Epithelial cell of prostate (primary cell): ENCODE measurements at places on chromosomes 1 and 21.

DNA sequence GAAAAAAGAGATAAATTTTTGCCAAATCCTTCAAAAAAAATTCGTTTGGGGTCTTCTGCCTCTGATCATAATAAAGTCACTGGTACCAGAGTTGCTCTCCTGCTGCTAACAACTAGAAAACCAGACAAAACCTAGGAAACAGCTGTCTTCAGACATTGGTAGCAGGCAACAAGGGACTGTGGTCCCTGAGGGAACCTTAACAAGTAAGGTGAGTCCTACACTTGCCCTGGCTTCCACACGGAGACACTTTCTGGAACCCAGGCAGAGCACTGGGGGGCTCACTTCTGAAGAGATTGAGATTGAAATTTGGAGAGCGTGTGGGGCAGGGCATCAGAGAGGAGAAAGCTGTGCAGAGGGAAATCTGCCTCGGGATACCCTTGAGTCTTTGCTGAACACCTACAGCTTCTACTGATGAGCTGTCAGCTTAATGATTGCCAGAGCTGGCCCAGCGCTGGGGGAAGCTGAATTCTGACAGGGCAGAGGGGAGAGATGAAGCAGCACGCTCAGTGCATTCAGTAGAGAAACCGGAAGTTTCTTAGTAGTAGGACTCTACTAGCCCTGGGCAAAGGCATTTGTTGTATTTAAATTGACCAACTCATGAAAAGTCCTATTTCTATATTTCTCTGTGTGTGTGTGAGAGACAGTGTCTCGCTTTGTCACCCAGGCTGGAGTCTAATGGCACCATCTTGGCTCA is 18.5 kb upstream of the FAM89A start:
- DNase-seq: no peak

- no peak for DNase-seq
Measured at GRCh38 chr1:2970311-2971071, 50.8 kb upstream of the ACTRT2 start.

GRCh38 chr21:16310176-16310575 is 580.4 kb downstream of the USP25 start:
- no peak for DNase-seq

DNA sequence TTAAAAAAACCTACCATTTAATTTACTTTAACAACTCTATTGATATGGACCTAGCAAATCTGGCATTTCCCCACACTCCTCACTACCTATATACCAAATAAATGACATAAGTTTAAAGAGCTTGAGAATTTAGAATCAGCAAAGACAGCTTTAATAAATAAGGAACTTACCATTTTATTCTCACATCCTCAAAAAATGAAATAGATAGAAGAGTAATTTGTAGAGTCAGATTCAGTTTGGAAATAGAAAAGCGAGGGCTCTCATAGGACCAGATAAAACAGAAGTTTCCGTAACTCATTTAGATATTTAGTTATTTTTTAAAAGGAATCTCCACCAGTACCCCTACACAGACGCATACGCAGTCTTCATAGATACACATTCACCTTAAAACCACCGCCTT is 117.9 kb downstream of the RGS2 start:
- no peak for DNase-seq

- no peak for DNase-seq
Measured at GRCh38 chr1:235865565-235866204, 1.0 kb downstream of the LYST start.

DNA sequence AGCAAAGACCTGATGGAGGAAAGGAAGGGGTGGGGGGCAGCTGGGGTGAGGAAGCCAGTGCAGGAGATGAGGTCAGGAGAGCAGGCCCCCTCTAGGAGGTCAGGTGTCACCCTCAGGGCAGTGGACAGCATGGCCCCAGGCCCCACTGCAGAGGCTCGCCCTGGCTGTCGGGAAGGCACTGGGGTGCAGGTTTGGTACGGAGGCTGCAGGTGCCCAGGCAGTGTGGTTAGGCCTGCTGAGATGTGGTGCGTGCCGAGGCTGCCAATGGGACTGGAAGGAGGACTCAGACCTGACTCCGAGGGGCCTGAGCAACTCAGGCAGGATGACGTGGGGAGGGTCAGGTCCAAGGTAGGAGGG is 82.3 kb downstream of the PCBP3 start:
- no peak for DNase-seq

- DNase-seq: peak; percentile 3
Measured at GRCh38 chr1:78370779-78371482, 119.8 kb upstream of the PTGFR start.

DNA sequence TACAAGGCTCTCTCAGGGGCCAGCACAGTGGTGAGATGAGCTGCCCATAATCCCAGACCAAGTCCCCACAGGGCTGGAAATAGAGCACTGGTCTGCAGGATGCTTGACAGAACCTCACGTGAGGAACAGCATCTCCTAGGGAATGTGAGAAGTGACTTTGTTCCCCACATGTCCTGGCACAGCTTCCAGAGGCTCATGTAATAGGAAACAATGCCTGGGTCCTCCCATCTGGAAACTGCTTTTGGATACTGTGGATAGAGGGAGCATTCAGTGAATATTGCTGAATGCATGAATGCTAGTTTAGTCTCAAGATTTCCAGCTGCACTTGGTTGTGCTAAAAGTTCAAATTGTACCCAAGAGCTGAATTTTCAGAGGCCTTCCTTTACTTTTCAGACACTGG is 146.2 kb downstream of the TNR start:
- no peak for DNase-seq

DNA sequence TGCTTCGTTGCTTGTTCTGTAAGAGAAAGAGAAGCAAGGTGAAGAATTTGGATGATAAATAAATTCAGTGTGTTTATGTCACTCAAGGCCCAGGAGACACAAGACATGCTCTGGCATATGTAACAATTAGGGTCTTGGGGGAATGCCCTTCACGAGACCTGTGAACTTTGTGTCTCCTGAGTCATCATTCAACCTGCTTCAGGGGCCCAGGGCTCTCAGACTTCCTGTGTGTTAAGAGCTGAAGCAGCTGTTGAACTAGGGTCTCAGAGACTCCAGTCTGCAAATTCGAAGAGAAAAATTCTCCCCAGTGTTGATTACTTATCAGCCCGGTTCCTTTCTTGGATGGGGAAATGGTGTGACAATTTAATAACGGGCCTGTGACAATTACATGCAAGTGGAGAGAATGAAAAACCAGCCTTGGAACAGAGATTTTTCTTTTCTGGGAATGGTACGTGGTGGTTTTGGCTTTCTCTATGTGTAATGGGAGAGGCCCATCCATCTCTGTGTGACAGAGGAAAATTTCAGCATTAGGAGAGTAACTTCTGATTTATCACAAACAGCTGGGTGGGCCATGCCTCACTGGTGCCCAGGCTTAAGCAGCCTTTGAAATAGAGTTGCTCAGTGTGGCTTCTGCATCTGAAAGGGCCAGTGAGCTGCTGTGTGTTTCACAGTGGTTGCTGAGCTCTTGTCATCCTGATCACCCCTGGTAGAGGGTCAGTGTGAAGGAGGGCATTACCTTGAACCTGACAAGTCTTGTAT is 22.4 kb downstream of the HUNK start:
- DNase-seq: no peak

- DNase-seq: no peak
Measured at GRCh38 chr1:233652526-233652925, 38.6 kb downstream of the KCNK1 start.

GRCh38 chr21:20999659-21000058 is 1.4 kb downstream of the NCAM2 start:
- no peak for DNase-seq

DNA sequence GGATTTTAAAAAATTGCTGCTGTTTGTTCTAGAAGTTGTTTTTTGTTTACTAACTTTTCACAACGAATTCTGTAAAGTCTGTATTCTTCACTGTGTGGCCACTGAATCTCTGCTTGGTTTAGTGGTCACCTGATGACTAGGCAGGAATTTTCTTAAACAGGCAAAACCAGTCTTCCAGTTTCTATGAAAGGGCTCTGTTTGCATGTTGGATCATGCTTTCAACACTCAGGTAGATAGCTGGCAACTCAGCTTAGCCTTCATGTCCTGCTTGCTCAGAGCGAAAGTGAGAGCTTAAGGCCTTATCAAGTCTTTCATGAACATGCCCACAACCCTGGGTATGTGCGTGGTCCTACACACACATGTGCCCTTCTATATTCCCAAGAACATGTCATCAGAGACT is 52.4 kb upstream of the CCDC190 start:
- DNase-seq: peak; percentile 99

DNA sequence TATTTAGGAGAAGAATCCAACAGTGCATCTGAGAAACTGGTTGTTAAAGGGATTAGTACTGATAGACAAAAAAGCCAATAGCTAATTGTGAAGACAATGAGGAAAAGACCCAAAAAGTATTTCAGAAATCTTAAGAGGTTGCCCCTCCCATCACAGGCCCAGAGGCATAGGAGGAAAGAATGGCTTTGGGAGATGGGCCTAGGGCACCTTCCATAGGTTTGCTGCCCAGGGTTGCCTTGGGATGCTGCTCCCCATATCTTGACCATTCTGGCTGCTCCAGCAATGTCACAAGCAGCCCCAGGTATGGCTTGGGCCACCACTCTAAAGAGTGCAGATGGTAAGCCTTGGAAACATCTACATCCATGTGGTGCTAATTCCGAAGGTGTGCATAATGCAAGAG is 68.7 kb upstream of the CD5L start:
- no peak for DNase-seq

DNA sequence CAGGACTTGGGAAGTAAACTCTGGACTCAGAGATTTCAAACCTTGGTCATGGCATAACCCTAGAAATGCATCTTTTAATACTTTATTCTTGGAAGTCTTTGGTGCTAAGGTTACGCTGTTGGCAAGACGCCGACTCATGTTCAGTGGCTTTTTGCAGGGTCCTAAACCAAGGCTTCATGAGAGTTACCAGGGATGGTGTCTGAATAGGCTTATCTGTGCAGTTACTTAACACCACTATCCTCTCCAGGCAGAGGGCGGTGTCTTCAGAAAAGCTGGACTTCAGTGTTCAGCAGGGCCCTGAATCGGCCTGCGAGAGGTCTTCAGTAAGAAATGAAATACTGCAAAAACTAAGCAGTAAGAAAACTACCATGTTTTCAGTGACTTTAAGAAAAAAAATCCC is 58.3 kb downstream of the SIM2 start:
- DNase-seq: no peak

GRCh38 chr1:186535388-186536133 is 74.6 kb upstream of the PDC start:
- peak; percentile 64 for DNase-seq

GRCh38 chr1:67372136-67372535 is 58.1 kb downstream of the SERBP1 start:
- no peak for DNase-seq

- DNase-seq: peak; percentile 34
Measured at GRCh38 chr1:85134583-85135391, 66.0 kb downstream of the SYDE2 start.

DNA sequence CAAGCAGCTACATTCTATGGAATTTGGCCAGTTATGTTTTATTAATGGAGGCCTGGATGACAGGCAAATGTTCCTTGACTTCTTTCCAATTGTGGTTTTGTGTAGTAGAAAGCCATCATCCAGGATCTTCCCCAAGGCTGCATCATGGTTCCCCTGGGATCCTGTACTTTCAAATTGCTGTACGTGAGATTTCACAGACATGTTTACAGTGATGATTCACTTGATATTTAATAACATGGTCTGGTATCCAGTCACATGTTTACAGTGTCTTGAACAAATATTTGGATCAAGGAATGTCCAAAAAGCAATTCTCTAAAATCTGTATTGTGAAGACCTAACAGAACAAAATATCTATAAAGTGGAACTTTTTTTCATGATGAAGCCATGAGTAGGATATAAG is 68.3 kb upstream of the ST6GALNAC3 start:
- DNase-seq: no peak

GRCh38 chr1:200708769-200709168 is 29.9 kb upstream of the CAMSAP2 start:
- DNase-seq: no peak

- DNase-seq: no peak
Measured at GRCh38 chr21:29506947-29507346, 208.2 kb downstream of the BACH1 start.

GRCh38 chr1:185080422-185080821 is 35.1 kb downstream of the RNF2 start:
- no peak for DNase-seq

GRCh38 chr1:78277253-78277652 is 213.5 kb upstream of the PTGFR start:
- no peak for DNase-seq

DNA sequence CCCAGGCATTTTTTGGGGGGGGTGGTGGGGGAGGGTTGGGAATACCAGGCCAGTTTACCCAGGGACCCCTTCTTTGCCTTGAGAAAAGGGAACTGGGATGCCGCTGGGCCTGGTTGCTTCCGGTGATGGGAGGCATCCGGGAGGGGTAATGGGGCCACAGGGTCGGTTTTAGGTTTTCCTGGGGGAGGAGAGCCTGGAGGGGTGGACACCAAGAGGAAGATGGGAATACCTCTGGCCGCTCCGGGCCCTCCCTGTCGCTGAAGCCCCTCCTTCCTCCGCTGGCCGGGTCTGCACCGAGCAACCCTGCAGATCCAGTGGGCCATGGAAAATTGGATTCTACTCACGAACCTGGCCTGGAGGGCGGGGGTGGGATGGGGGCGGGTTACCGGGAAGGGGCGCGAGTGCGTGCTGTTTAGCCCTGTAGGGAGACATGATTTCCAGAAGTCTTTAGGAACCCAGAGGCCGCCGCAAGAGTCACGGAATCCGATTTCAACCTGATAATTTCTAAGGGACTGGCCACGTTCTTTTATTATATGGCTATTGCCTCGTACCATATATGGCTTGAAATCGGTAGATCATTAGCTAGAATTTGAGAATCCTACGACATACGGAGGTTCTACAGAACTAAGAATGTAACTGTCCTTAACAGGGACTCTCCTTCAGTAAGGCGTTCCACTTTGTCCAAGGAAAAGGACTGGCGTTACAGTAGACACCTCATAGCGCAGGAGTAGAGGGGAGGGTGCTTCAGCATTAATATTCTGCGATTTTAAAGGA is 749 bp downstream of the AKIRIN1 start:
- DNase-seq: no peak

GRCh38 chr1:14607295-14607694 is 8.8 kb downstream of the KAZN start:
- no peak for DNase-seq

GRCh38 chr1:99218999-99219398 is 45.3 kb upstream of the PLPPR4 start:
- no peak for DNase-seq

DNA sequence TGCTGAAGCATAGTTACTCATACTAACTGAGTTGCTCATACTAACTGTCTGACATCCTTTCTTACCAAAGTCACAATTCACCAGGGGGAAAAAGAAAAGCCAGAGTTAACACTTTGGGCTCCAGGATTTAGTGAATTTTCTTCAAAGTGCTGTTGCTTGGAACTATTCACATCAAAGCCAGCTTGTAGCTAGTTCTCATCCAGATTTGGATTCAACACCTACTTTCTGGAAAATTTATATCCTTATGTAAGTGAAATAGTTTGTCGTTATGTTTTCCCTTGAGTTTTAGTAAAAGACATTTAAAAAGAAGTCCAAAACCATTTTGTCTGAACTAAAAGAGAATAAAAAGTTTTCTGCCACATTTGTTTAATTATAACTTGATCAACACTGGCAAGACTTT is 264.6 kb downstream of the BRINP2 start:
- DNase-seq: no peak
